ENCODE measurements at places on chromosomes 1 and 21.

DNA sequence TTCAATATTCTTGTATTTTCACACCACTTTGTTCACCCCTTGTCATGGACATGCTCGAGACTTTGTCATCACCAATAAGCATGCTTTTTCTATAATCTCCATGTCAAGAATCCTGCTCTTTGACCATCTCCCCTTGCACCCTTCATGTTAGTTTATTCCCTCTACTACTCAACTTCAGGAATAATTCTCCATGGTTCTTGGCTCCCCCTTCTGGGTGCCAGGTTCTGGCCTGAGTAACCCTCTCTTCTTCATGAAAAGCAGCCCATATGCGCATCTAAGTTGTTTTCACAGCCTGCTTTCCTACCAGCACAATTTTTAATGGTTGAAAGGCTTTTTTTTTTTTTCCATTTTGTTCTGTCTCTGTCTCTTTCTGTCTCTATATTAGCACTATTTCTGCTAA, 160.7 kb downstream of the LEPR start:
- no peak for DNase-seq

DNA sequence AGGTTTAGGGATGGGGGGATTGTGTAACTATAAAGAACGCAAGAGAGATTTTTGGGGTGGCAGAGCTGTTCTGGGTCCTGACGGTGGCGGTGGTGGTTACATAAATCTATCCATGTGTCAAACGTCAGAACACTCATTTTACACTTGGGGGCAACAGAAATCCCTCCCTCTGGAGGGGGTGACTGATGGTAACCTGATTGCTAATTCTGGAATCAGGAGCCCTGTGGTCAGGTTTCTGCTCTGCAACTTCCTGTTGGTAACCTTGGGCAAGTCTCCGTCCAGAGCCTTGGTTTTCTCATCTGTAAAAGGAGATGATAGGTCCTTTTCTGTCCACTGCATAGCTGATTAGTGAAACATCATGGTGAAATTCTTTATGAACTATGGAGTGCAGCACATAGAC, 40.9 kb downstream of the ALPL start:
- no peak for DNase-seq

DNA sequence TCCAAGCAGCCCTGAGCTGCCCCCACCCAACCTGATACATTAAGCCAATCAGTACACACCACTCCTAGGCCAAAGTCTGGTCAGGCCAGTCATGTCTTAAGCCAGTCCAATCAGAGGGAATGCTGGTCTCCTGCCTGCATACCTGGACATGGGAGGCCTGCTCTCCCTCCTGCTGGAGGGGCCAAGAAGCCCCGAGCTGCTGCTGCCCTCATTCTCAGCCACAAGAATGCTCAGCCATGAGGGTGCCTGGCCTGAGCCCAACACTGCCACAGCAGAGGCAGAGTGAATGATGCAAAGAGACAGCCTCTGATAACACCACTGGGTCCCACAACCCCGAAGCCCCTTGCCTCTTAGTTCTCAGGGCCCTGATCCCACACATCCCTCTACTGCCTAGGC, 23.0 kb downstream of the CHD5 start:
- DNase-seq, result no peak

- DNase-seq, result no peak
Measured at GRCh38 chr1:185442050-185442449, 125.0 kb upstream of the IVNS1ABP start.

- DNase-seq, result no peak
Measured at GRCh38 chr1:13751985-13752384, 52.0 kb downstream of the PRDM2 start.
